ENCODE measurements at places on chromosomes 2 and 18. TPM values are rescaled to one million over a fixed set of nuclear protein-coding genes. Genes with fewer than 3 reads are reported as not detected.

DNA sequence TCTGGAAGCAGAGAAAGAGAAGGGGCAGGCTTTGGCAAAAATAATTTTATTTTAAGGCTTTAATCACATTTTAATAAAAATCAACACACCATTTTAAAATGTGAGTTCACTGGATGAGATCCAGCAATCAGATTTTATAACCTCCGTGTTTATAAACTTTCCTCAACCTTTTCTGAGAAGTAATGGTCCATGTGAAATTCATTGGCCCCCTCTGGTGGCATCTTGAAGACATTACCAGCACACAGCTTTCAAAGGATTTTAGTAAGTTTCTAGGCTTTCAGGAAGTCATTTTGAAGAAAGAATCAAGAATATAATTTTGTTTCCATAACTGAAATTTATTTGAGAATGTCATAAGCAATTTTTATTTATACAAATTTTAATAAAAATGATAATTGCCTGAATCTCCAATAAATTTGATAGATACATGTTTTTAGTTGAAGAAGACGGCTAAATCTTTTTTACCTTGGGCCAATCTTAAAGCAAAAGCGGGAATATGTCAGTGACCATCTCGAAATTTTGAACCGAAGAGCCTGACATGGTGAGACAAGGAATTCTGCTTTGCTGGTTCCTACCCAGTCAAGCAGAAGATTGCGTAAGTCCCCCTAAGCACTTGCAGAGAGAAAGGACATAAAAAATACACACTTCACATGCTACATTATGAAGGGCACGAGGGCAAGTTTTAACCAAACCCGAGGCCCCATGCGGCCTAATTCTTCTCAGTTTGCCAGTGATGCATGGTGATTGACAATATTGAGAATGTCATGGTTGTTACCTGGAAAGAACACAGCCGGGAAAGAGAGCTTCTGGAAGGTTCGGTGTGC lies 128.4 kb upstream of the CBLN2 start:
- no peak for DNase-seq

- DNase-seq: no peak
These were observed 4.7 kb downstream of the CREB1 start for GRCh38 chr2:207534417-207534816.

DNA sequence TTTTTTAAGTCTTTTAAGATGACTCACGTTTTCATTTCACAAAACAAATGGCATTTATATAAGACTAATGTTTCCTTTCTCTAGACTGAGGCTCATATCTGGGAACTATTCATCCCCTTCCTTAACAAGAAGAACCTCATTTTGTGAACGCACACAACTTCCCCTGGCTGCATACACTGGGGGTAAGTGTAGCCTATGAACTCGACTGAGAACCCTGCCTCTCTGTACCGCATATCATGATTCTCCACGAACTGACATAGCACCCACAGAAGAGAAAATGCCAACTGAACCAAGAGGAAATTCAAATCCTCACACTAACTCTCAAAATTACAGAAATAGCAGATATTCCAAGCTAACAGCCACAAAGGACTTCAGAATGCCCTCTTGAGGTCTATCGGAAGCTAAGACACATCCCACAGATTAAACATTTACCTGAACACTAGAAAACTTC lies 236.7 kb downstream of the TCF4 start:
- DNase-seq: no peak

DNA sequence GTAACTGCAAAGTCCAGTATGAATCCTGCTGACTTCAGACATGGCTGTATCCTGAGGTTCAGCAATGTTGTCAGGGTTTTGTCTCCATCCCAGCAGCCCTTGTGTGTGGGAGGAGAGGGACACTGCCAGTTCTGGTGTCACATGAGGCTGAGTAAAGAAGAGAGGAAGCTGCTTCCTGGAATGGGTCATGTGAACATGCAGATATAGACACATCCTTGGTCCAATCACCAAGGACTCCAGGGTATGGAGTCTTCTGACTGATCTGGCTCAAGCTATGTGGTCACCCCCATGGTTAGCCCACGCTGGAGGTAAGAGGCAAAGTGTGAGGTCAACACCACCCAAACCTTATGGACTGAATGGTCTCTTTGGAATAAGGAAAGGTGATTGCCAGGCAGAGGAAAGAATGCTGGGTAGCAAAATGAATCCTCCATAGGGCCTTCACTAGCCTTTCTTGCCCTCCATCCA lies 134.4 kb upstream of the SLC1A4 start:
- no peak for DNase-seq

DNA sequence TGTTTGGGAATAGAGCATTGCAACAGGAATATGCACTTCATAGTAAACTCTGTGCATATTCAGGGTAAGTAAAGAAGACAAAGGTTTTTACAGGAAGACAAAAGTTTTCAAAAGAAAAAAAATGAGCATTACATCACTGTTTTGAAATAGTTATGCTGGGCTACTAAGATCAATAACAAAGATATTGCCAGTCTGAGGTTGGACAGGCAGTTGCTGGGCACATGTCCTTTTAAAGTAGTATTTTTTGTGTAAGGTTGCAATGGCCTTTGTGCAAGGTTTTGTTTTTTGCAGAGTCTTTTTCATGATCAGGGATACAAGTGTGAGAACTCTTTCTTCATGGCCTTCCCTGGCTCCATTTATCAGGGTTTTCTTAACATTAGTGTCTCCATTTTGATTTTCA lies 16.2 kb downstream of the IL1B start:
- DNase-seq: no peak

DNA sequence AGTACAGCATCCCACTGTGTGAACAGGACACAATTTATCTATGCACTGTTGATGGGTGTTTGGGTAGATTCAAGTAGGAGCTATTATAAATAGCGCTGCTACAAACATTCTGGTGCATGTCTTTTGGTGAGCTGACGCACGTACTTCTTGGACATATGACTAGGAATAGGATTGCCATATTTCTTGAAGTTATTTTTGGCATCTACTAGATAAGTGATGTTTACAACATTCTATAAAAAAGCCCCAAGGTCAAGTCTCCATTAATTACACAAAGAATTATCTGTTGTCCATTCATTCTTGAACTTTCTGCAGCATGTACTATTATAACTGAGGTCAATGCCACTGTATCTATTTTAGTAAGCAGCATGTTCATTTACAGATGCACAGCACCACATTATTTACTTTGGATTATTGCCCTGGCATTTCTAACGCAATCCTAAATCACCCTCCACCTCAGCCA lies 225.5 kb upstream of the TMEM200C start:
- DNase-seq: no peak

- DNase-seq: no peak
These were observed 115.6 kb downstream of the TXNL1 start for GRCh38 chr18:56522816-56523215.

GRCh38 chr2:227130636-227131035 lies 33.4 kb downstream of the COL4A4 start:
- DNase-seq: no peak

DNA sequence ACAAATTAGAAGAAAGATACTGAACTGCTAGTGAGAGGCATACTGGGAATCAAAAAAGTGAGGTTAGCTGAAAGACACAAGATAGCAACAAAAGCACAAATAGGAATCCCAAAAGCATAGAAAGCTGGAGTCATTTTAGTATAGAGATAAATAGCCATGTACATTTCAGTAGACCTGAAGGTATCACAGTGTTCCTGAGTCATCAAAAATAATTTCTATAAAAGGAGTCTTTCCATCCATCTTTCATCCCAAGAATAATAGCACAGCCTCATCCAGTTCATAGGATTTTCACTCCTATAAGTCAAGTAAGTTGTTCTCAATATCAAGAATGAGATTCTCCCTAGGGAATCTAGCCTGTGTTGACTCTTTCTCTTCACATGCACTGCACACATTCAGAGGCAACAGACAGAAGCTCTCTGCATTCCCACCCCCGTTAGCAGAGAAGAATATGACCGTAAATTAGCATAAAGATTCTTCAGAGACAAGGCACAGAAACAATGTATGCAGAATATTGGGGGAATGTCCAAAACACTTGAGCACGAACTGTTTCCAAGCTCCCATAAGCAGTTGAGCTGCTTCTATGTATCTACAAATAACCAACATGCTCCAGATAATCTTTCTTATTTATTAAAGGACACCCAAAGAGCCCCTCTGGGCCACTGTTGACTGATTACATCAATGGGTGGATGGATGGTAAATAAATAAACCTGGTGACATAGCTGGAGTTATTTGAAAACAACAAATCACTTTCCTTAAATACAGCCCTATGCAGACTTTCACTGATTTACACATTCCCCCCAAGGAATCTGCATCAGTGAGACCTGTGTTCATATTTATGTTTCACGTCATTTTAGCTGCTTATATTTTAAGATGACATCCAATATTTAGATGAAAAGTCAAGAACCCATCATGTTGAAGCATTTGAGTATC lies 174.5 kb upstream of the PKDCC start:
- DNase-seq: no peak

DNA sequence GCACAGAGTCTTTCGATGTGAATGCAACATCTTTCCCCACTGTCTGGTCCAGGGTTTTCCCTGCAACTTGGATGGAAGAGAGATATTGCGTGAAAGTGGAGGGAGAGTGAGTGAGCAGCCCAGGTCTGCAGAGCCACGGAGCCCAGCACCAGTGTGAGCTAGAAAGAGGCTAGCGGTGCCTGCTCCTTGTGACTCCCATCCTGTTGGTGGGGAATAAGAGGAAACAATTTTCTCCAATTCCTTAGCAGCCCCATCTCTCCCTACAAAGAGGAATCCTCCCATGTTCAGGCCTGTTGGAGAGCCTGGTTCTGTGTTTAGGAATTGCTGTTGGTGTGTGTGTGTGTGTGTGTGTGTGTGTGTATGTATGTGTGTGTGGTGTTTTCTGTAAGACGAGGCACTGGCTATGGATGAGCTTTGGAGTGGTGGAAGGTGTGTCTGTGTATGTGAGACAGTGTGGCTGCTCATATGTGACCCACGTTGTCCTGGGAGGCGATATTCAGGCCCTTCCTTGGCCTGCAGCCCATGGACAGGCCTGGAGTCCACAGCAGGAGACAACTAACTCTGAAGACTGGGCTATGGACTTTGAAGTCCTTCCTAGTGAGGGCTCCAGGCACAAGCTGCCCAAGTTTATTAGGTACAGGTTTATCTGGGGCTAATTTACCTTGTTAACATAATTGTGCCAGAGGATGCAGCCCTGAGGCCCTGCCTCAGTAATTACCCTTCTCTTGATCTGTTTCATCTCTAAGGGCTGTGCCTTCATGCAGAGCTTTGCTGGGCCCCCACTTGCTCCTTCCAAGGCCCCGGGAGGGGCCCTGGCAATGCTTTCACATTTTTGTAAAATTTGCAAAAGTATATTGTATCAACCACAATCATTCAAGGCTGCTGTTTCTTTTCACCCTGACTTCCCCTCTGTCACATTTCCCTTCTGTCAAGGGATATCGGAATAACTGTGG lies 88.6 kb upstream of the HAAO start:
- DNase-seq: no peak

GRCh38 chr18:80171054-80171872 lies 62.2 kb downstream of the ADNP2 start:
- DNase-seq: peak; percentile 64

DNA sequence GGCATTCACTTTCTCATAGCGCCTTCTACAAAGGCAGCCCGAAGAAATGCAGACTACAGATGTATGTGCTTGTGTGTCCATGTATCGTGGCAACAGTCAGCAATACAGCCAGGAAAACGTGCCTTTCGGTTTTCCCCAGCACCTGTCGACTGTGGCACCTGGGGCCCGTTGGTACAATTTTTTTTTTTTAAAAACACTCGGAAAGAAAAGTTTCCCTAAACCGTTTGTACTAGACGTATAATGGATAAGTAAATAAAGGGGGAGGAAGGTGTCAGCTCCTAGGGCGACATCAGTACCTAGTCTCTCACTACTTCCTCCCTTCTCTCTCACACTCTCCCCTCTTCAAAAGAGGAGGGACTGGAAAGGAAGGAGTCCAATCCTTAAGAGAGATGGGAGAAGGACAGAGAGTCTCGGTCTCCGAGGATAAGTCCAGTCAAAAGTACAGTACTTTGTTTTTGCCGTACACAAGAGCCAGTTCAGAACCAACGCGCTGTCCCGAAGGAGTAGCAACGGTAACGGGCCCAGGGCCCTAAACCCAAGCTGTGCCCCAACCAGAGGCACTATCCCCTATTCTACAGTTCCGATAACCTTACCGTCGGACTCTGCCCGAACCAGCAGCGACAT lies 759 bp downstream of the PPP4R3B start:
- no peak for DNase-seq

DNA sequence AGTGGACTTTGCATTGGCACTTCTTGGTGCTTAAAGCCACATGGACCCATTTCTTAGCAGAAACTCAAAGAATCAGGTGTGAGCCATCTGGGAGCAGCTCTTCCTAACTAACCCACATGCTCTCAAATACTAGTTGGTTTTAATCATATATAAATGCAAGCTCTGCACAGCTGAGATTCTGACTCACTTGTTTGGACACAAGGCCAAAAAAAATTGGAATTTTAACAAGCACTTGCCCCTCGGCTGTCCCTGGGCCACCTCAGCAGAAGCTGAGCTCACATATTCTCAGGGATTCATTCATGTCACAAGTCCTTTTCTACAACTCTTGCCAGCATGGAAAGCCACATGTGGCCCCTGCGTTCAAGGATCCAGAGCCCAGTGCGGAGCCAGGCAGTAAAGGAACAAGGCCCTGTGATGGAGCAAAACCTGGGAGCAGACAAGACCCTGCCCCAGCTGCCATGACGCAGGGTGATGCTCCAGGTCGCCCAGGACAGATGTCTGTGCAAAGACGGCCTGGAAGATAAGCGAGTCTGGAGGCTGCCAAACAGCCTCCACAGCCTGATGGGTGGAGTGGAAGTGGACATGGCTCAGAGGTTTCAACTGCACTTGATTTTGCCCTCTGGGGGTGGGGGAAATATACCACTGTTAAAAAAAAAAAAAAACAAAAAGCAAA lies 266.5 kb downstream of the EIPR1 start:
- peak; percentile 33 for DNase-seq

DNA sequence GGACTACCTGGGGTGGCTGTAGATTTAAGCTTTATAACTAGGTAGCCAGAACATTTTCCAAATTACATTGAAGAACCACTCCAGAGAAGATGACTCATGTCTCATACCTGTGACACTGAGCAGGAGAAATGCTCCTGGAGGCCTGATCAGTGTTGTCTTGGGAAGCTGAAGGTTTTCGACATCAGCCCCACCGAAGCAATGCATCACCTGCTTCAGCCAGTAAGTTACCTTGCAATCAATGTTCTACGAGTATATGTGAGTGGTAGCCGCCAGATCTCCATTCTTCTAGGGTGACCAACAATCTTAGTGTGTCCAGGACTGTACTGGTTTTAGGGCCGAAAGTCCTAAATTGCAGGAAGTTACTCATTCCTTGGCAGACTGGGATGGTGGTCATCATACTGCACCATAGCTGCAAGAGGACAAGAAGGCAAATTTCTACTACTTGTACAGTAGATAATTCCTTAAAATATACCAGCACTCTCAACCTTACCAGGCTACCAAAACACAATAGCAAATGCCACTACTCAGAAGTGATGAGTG lies 109.3 kb upstream of the LINC00305 start:
- no peak for DNase-seq

GRCh38 chr18:73959352-73959751 lies 188.3 kb downstream of the FBXO15 start:
- no peak for DNase-seq

- no peak for DNase-seq
These were observed 79.7 kb downstream of the NCK2 start for GRCh38 chr2:105824446-105824845.

XDH gene
- total RNA-seq: 63.7 TPM

REG1B gene
- total RNA-seq: 4.9 TPM

ITGB6 gene
- 0.18 TPM for total RNA-seq

STK17B gene
- total RNA-seq: 1.5 TPM

DSC2 gene
- total RNA-seq: 4.6 TPM

ABCG5 gene
- 57.0 TPM for total RNA-seq

SERPINB13 gene
- total RNA-seq: not detected

ALK gene
- total RNA-seq: not detected
